ENCODE measurements at places on chromosomes 7 and 10.

DNA sequence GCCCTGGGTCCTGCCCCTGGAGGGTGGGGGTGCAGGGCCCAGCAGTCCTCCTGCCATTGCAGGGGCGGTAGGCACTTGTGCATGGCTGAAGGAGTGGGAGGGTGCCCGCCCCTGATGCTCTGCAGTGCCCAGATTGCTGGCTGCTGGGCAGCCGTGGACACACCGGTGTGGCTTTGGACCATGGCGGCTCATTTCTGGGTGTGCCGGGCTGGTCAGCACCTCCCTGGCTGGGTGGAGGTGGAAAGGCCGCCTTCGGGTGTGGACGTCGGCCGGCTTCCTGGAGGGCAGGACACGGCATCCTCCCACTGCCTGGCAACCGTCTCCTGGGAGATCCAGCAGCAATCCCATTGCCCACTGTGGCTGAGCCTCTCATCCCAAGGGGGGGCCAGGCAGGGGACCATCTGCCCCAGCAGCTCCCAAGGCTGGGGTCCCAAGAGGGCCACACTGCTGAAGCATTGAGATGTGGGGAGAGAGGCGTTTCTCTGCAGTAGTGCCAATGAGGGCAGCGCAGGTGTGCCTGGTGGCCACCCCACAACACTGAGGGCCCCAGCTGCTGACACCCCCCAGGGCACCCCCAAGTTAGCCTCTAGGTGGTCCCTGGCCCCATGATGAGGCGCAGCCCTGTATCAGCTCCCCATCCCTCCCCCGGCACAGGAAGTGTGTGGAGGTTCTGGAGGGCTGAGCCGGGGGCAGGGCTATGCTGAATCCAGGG lies 12.9 kb downstream of the TTYH3 start:
- DNase-seq, result no peak

DNA sequence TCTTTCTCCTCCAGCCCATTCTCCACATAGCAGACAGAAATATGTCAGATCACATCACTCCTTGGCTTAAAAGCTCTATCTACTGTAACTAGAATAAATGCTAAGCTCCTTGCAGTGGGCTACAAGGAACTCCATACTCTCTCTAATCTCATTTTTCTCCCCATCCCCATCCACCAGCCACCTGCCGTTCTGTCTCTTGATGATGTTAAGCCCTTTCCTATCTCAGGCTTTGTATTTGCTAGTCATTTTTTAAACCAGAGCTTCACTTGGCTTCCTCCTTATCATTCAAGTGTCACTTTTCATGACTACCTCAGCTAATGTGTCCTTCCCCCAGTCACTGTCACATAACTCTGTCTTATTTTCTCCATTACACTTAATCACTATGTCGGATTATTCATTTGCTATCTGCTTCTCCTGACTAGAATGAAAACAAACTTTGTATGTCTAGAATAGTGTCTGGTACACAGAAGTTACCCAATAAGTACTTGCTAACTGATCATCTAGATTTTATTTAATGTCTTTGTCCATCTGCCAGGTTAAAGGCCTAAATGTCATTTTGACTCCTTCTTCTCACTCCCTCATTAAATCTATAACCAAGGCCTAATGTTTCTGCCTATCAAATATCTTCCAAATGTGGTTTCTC lies 87.2 kb upstream of the RPA3 start:
- no peak for DNase-seq

DNA sequence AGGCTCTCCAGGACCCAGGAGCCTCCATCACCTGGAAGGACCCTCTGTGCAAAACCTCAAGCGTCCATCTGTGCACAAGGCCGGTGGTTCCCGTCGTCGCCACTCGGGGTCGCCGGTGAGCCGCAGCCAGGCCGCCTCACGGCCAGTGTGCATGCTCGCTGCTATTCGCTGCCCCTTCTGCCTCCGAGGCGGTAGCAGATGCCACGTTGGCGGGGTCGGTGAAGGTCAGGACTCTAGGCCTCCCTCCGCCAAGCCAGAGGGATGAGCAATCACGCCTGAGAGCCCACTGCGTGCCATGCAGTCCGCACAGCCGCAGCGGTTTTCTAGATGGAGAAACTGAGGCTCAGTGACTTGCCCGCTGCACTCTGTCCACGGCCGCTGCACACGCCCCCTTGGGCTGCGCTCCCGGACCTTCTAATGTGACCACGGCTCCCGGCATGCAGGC lies 5.7 kb downstream of the UPK3B start:
- DNase-seq, result peak; percentile 13

- DNase-seq, result no peak
Measured at GRCh38 chr10:49844775-49845595, 82.9 kb upstream of the OGDHL start.

- no peak for DNase-seq
Measured at GRCh38 chr7:155532792-155533119, 13.6 kb downstream of the CNPY1 start.

Data from midbrain (tissue), 1 donor.